Effector CD4-positive, alpha-beta T cell (primary cell): ENCODE measurements at places on chromosomes 1 and 21.

DNA sequence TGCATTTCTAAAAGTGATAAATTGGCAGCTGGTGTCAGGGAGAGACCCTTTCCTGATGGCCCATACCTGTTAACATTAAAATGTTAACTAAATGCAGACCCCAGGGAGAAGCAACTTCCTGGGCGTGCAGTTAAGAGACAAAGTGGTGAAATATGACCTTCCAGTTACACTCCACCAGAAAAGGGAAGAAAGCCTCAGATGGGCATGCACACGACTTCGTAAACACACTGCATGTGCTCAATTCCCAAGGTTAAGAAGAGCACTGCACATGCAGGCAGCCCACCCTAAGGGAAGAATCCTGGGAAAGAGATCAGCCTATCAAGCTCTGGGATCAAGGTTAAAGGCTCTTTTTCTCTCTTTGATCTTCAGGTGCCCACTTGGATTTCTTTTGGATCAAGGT is 9.7 kb upstream of the GBP6 start:
- DNase-seq = no peak

- no peak for DNase-seq
Observed at GRCh38 chr1:239958063-239958462, 133.6 kb upstream of the FMN2 start.

GRCh38 chr1:41338820-41339219 is 22.4 kb upstream of the FOXO6 start:
- DNase-seq = no peak

- DNase-seq = no peak
Observed at GRCh38 chr1:53070621-53071020, 8.6 kb downstream of the PODN start.

GRCh38 chr21:45998871-45999580 is 17.5 kb downstream of the COL6A1 start:
- DNase-seq = no peak
